ENCODE measurements at places on chromosomes 5 and 9.

DNA sequence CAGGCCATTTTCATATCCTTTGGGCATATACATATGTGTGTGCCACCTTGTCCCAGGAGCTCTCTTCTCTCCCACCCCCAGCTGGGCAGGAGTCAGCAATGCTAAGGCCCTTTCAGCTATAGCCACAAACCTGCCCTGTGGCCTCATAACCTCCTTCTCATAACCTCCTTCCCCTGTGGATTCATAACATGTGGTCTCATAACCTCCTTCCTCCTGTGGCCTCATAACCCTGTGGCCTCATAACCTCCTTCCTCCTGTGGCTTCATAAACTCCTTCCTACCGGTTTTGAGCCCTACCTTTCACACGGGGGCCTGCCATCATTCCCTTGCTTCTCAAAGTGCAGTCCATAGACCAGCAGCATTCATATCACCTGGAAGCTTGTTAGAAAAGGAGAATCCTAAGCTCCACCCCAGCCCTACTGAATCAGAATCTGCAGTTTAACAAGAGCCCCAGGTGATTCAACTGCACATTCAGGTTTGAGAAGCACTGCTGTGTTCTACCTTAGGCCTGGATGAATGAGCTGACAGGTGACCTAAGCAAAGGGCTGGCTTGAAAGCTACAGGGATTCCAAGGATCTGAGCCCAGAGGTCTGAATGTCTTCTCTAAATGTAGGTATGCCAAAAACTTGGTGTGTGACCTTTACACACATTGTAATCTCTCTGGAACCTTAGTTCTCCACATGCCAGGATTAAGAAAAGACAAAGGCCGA is 41.9 kb upstream of the PLPP6 start:
- no peak for DNase-seq

DNA sequence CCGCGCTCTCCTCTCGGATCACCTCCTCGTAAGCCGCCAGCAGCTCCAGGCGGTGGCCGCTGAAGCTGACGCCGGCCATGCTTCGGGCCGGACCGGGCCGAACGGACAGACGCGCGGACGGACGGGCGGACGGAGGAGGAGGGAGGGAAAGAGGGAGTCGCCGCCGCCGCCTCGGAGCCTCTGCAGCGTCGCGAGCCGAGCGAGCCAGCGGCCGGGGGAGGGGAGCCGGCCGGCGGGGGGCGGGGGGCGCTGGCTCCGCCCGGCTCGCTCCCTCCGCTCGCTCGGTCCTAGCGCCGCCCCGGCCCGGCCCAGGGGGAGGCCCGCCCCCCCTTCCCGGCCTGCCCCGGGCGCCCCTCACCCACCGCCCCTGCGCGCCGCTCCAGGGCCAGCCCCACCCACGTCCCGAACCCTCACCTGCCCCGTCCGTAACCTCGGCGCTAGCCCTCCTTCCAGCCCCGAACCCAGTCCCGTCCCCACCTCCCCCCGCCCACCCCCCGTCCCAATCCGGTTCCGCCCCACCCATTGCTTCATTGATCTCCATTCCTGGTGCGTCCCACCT is at the start of gene DBN1:
Gene DBN1, minus strand, starts transcription at position 192 of the 559 bp plus-strand sequence. Its CDS starts 113 bp downstream, at position 79.
- no peak for DNase-seq

DNA sequence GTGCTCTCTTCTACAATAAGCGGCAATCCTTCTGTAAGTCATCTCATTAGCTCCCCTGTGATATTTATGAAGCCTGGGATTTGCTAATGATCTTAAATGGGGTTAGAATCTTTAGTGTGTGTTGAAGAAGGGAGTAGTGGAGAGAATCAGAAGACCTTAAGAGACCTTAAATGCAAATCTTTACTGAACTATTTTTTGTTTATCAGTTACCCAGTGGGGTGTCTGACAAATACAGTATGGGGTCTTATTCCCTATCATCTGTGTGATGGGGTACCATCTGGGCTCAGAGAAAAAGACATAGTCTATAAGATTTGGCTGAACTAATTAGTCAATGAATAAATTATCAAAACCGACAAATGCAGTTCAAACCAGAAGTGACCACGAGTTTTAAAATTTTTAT is 378.4 kb upstream of the SGCD start:
- DNase-seq = no peak

DNA sequence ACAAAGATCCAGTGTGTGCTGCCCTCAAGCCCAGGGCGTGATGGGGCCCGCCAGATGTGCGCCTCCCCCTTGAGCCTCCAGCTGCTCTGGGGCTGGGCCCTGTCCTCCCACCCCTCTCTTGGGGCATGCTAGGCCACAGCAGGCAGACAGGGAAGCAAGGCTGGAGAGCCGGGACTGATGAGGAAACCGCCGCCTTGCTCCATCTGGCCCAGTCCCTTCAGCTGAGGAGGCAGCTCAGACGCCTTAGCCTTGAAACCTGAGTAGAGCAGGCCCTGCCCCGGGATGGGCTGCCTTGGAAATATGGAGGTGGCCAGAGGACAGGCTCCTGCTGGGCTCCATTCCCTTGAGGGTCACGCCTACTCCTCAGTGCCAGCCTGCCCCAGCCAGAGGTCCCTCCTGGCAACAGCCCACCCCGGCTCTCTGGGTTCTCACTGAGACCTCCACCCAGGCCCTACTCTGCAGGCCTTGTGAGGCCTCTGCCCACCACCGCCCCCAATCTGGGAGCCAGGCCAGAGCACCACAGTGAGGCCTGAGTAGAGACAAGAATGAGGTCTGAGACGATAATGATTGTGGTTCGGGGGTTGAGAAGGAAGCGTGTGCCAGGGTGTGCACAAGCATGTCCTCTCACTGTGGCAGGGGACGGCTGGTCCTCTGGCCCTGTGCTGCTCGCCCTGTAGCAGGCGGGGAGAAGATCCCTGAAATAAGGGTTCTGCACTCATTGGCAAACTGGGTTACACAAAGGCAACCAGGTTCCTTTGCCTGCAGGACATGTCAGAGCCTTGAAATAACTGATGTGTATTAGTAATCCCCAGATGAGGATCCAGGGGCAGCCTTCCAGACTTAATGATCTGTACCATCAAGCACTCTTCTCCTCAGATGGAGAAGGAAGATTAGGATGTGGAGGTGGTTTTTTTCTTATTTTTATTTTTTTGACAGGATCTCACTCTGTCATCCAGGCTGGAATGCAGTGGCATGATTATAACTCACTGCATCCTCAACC is 30.9 kb downstream of the CXXC5 start:
- DNase-seq = no peak

DNA sequence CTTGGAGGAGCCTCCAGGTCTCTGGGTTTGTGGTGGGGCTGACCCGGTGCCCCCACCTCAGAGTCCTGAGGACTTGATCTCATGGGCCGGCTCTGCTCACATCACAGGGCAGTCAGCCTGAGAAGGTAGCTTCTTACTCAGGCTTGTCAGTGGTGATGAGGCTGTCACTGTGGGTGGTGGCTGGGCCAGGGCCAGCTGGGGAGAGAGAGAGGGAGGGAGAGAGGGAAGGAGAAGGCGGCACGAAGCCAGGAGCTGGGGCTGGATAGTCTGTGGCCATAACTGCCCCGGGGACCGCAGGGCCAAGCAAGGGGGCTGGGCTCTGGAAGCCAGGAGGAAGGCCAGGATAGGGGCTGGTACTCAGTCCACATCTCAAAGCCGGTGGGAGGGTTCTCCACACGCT is 6.5 kb downstream of the NTNG2 start:
- DNase-seq = no peak

- DNase-seq = no peak
These were observed 77.5 kb downstream of the PSD2 start for GRCh38 chr5:139872851-139873794.

- peak; percentile 59 for DNase-seq
These were observed 23.9 kb downstream of the IRF1 start for GRCh38 chr5:132466433-132467286.

DNA sequence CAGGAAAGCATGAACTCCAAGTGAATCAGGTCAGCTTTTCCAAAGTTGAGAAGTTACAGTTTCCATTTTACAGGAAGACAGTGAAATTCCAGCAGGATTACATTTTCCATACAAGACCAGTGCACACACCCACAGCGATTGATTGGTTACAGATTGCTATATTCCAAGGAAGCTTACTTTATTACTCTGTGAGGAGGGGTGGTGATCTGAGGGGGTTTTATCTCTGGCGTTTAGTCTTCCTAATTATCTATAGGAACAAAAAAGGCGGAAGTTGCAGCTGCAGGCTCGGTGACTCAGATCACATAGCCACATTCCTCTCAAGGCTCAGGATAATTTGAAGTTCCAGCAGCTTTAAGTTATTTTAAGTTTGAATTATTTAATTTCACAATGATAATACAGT is 450.4 kb upstream of the NMUR2 start:
- DNase-seq = no peak

GRCh38 chr9:69600314-69601047 is 71.7 kb downstream of the APBA1 start:
- DNase-seq = no peak

GRCh38 chr5:26024774-26025173 is 1013.6 kb downstream of the CDH9 start:
- no peak for DNase-seq

GRCh38 chr9:110447476-110447875 is 109.8 kb upstream of the TXNDC8 start:
- DNase-seq = no peak

Data from stimulated activated CD4-positive, alpha-beta T cell treated with anti-CD3 and anti-CD28 coated beads, Interleukin-4, amount 100 ng/mL, for 24 hours (primary cell).